AG09309 (cell line): ENCODE measurements at places on chromosomes 1 and 21.

GRCh38 chr1:35748326-35748725 lies 21.5 kb downstream of the CLSPN start:
- DNase-seq, result no peak

GRCh38 chr1:56578963-56579875 lies at the start of gene PLPP3:
TSS of gene PLPP3 (minus strand) at chr1:56579563. CDS start at chr1:56579016, 547 bp downstream.
- DNase-seq, result peak; percentile 93

DNA sequence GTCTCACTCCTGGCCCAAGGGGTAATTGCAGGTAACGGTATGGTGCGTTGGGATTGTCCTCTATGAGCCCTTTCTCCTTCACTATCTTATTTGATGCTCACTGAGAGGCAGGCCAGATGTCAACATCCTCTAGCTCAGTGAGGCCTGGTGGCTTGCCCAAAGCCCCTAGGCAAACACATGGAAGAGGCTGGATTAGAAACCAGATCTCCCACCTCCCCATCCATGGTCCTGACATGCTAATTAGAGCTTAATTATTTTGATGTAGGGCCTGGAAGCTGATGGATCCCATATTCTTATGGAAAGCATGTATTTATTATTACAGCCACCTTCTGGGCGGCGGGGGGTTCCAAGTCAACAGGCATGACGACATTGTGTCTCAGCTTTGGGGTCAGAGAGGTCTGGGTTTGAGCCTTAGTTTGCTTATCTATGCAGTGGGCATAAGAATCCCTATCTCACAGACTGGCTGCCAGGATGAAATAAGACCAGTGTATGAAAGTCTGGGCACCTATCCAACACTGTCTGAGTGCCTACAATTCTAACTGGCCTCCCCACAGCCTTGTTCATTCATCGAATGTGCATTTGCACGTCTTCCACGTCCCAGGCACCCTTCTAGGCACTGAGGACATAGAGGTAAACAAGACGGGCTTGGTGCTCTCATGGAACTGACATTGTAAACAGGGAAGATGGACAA lies 6.2 kb downstream of the SMPDL3B start:
- DNase-seq, result no peak

DNA sequence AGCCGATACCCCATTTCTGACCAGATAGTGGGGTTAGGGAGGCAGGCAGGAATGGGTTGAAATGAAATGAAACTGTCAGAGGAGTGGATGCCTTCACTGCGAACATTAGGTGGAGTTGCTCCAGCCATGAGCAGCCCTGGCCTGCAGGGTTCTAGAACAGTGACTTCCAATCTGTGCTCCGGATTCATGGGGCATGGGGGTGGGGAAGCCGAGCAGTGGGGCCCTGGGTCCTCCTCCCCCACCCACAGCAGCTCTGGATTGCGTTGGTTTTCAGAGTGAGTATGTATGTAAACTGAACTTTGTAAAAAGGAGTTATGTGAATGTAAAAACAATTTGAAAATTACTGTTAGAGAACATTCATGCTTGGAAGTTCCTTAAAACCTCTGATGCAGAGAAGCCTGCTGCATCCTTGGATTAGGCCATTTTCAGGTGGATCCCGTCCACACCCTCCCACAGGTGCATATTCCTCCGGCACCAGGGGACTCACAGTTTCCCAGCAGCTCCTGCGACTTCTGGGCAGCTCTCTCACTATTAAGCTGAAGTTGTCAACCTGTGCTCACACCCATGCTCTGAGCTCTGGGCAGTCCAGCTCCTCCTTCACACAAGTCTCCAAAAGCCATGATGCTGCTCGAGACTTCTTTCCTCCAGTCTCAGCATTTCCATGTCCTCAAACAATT lies 54.4 kb upstream of the EDN2 start:
- no peak for DNase-seq

GRCh38 chr1:178048883-178049282 lies 45.0 kb upstream of the RASAL2 start:
- no peak for DNase-seq

DNA sequence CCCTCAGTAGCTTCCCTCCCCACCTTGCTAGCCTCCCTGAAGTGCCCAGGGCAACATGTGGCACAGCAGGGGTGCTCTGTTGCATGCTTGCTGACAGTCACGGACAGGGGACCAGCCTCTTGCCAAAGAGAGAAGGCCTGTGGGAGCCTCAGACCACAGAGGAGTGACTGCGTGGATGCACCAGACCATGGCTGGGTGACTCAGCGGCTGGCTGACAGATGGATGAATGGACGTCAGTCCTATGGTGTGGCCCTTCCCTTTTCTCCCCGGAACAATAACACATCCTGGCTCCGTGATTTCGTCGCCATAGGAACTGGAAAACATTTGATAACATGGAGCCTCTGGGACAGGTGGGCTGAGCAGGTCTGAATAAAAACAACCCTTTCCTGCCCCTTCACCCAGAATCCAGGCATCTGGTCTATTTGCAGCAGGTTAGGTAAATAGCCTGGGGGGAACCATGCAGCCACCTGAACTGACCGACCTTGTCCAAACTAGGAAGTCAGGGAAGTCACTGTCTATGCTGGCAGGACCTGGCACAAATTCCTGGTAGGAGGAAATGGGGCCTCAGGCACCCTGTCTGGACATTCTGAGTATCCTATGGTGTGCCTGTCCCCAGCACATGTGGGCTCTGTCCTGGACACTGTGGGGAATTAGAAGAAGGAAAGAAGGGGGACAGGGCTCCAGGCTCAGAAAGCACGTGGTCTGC lies 53.3 kb downstream of the NENF start:
- DNase-seq, result peak; percentile 84

GRCh38 chr1:224181453-224181810 lies 1.6 kb upstream of the DEGS1 start:
- DNase-seq, result no peak

GRCh38 chr1:101150670-101151069 lies 86.1 kb upstream of the S1PR1 start:
- DNase-seq, result no peak

DNA sequence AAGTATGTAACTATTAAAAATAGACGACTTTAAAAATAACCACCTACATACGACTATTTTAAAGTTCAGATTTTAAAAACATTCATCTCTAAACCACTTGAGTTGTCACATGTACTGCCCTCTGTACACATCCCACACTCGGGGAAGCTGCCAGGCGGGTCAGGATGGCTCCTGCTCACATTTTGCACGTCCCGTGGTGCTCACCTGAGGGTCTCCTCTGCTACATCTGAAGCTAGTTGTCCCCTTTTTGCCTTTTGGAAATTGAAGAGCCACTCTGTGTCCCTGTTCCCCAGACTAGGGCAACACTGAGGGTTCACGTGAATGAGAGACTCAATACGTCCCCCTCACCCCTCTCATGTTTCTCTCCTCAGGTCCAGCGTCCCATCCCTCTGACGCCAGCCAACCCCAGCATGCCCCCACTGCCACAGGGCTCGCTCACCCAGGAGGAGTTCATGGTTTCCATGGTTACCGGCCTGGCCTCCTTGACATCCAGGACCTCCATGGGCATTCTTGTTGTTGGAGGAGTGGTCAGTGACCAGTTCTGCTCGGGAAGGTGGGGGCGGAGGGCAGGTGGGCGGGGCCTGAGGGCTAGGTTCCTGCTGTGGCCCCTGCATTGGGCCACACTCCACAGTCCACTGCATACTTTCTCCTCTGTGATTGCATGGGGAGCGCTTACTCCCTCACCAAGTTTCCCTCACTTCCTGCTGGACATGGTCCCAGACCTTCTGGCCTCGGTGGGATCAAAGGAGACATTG lies 13.0 kb upstream of the MIIP start:
- DNase-seq, result no peak

GRCh38 chr1:44652445-44653106 lies 21.7 kb downstream of the TMEM53 start:
- DNase-seq, result no peak

GRCh38 chr1:221720545-221720944 lies 21.3 kb downstream of the DUSP10 start:
- no peak for DNase-seq

DNA sequence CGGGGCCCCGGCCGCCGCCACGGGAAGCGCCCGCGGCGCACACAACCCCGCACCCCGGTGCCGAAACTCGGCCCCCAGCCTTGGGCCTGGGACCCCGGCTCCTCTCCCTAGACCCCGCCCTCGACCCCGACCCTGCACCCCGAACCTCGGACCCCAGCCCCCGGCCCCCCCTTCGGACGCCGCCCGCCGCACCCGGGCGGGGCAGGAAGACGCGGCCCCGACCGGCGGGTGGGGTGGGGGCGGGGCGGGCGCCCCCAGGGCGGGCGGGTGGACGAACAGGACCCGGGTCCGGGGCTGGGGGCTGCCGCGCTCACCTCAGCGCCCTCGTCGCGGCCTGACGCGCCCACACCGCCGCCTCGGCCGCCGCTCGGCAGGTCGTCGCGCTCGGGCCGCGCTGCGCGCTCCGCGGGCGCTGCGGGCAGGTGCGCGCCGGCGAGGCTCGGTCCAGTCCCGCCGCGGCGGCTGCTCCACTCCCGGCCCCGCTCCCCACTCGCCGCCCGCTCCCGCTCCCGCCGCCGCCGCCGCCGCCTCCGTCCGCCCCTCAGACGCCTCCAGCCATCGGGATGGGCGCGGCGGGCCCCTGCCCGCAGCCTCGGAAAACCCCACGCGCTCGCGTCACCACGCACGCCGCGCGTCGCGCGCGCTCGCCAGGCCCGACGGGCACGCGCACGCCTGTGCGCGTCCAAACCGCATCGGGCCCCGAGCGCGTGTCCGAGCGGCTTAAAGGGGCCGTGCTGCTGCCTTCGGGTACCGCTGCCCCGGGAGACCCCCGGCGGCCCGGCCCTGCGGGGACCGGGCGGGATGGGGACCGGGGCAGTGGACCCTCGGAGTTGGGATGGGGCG lies at the start of gene GNB1:
Gene GNB1, minus strand, starts transcription at position 582 of the 843 bp plus-strand sequence. CDS start 65,634 bp downstream, outside the sequence.
- peak; percentile 35 for DNase-seq

DNA sequence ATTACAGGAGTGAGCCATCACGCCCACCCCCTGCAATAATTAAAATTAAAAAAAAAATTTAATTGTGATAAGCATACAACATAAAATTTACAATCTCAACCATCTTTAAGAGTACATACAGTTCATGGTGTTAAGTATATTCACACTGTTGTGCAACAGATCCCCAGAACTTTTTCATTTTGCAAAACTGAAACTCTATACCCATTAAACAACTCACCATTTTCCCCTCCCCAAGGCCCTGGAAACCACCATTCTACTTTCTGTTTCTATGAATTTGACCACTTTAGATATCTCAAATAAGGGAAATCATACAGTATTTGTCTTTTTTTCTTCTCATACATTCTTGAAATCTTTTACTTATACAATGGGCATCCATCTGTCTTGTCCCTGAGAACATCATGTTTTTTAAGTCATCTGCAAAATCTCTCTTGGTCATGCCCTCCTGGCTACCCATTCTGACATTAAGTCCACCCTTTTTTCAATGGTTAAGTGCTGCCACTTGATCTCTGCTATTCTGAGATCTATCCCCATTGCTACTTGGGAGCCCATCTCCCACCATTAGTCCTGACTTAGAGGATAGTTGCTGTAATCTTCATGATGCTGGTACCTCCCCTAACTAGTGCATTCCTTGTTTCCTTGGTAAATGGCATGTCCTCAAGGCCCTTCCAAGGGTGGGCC lies 39.4 kb upstream of the ZFYVE9 start:
- no peak for DNase-seq

- no peak for DNase-seq
Observed at GRCh38 chr21:32917362-32918135, 108.2 kb upstream of the OLIG2 start.

GRCh38 chr1:161176468-161177111 lies 717 bp downstream of the B4GALT3 start:
- DNase-seq, result no peak

GRCh38 chr1:214427871-214428277 lies 123.5 kb downstream of the PTPN14 start:
- peak; percentile 61 for DNase-seq

- no peak for DNase-seq
Observed at GRCh38 chr21:37793660-37794059, 122.6 kb downstream of the KCNJ6 start.

DNA sequence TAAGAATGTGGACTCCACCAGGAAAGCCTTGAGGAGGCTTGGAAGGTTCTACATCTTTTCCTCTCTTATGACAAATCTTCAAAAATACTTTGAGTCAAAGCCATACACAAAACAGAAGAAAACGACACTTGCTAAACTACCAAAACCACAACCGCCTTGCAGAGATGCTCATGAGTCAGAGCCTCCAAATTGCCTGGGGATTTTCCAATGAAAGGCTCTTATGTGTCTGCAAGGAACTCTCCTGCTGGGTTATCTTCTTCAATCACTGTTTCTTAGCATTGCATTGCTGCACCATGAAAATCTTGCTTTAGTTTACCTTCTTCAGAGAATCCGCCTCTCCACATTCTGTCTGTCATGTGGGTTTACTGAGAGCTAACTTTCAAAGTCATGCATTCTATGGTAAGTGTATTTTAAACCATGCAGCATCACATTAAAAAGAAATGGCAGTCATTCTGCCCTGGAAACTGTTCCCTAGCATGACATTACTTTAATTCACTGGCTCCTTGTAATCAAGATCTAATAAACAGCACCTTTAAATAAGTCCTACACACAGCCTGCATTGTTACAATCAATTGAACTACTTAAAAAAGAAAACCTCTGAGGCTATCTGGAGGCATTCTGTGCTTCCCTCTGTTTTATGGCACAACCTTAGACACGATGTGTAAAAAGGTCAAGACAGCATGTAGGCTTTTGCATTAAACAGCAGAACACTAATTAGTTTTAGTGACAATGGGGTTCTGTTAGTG lies 210.0 kb upstream of the FOXD3 start:
- DNase-seq, result peak; percentile 79

- peak; percentile 17 for DNase-seq
Observed at GRCh38 chr1:204941421-204942338, 71.0 kb downstream of the NFASC start.

GRCh38 chr1:62435231-62436038 lies 1.4 kb upstream of the USP1 start:
- no peak for DNase-seq

DNA sequence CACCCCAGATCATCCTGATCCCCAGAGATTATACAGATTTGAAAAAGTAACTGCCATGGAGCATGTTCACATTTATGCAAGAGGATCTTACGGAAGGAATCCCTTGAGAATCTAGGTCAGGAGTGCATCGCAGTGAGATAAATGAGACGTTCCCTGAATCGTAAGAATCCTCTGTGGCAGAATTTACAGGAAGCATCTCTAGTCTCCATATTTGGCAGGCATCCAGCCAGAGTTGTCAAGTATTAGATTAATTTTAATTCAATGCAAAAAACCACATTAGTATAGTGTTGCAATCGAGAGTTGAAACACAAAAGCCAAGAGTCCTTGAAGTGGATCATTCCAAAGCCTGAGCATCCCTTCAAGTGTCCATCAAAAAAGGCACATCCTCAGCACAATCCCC lies 100.8 kb downstream of the RRAGC start:
- DNase-seq, result no peak

GRCh38 chr1:208043691-208044181 lies 132.8 kb upstream of the CD34 start:
- DNase-seq, result no peak

DNA sequence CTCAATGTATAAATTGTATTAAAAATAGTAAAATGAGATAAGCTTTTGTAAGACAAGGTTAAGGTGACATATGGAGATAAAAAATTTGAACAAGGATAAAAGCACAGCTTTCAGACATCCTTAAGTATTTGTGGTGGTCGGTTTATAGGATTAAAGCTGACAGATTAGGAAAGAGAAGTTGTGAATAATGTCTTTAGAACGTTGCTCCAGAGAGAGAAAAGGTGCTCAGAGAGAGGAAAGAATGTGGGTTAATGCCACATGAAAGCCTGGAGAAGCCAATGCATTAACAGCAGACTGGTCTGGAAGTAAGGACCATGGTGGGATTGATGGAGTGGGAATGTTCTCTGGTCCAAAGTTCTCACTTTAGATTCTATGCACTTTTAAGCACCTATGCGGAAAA lies 44.8 kb downstream of the ATP6V1G3 start:
- DNase-seq, result no peak
